ENCODE measurements at places on chromosomes 2 and 18. TPM values are rescaled to one million over a fixed set of nuclear protein-coding genes. Genes with fewer than 3 reads are reported as not detected.

The FAM237A gene
- not detected for total RNA-seq

The MOGAT1 gene
- not detected for total RNA-seq

The SYT4 gene
- not detected for total RNA-seq

The SERPINE2 gene
- total RNA-seq, result 8.8 TPM

The MPPE1 gene
- total RNA-seq, result 30.6 TPM

Data from endothelial cell of umbilical vein (primary cell).